ENCODE measurements at places on chromosomes 11 and 22.

DNA sequence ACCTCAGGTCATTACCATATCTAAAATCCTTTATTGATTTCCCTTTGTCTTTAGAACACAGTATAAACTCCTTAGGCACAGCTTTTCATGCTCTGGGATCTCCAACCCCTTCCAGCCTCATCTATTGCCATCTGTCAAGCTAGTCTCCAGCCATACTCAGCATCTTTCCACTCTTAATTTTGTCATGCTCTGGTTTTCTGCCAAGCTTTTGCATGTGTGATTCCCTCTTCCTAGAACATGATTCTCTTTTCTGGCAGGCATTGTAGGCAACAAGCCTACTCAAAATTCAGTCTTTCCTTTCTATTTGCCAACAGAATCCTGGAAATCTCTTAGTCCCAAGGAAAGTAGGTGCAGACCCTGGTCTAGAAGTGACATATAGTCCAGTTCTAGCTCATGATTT is 35.5 kb upstream of the SLC6A5 start:
- no peak for DNase-seq

GRCh38 chr11:1104411-1105182 is 29.9 kb downstream of the MUC2 start:
- no peak for DNase-seq

- DNase-seq = no peak
Observed at GRCh38 chr11:8082391-8083087, 1.5 kb downstream of the TUB start.

DNA sequence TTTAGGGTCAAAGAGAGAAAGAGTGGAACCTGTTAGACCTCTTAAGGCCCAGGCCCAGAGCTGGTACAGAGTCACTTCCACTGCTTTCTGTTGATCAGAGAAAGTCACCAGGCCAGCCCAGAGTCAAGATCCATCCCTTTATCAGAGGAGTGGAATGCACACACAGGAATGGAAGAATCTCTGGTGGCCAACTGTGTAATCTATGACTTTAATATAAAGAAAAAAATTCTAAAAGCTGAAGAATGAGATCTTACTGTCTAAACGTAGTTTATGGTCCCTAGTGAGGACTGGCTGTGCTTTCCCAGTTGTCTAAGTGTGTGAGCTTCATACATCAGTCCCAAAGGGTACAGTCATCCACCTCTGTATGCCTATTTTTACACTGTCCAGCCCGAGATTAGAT is 51.0 kb downstream of the PPFIBP2 start:
- DNase-seq = no peak

GRCh38 chr11:19536131-19536530 is 176.5 kb upstream of the NAV2 start:
- no peak for DNase-seq

- DNase-seq = no peak
Observed at GRCh38 chr22:16966251-16966650, 41.8 kb downstream of the GAB4 start.

DNA sequence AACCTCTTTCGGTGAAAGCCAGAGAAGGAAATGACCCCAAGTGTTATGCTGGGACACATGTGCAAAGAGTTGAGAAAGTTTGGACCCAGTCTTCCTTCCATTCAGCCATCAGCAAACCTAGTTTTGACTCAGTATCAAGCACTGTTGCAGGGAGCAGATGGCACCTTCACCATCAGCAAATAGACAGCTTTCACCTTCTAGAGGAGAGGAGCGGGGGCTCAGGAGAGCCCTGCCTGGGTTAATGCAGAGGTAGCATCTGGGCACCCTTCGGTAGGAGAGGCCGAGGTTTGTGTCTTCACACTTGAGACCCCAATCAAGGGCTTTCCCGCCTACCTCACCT is 16.2 kb upstream of the MFRP start:
- DNase-seq = no peak

DNA sequence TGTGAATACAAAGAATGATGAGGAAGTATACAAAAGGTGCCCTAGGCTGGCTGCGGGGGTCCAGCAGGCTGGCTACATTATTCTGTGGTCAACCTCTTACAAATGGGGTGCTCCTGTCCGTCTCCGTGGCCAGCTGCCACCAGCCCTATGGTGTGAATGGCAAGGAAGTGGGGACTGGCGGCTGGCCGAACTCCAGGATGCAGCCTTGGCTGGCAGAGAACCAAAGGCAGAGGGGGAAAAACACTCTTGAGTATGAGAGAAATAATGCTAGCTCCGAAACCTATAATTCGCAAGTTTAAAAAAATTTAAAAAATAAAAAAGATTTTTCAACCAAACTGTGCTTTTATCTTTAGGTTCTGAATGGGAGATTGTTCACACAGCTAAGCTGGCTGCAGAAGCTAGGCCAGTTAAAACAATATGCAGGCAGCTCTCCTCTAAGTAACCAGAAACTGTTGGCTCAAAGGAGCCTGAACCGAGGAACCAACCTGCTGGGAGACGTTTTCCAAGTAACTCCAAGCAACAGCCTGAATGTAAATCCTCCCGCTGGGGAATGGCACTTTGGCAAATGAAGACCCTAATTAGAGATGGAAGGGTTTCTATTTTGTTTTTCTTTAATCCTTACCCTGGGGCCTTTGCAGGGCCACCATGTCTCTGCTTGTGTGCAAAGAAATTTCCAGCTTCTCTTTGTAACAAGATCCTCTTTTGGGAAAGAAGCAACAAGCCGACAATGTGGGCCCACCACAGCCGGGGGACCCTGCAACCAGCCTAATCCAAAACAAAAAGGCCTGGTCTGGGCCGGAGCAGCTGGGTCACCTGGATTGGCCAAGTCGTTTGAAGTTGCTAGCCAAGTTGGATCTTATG is 50.2 kb downstream of the C22orf31 start:
- DNase-seq = no peak

- no peak for DNase-seq
Observed at GRCh38 chr11:64675450-64676260, 47.3 kb downstream of the NRXN2 start.

DNA sequence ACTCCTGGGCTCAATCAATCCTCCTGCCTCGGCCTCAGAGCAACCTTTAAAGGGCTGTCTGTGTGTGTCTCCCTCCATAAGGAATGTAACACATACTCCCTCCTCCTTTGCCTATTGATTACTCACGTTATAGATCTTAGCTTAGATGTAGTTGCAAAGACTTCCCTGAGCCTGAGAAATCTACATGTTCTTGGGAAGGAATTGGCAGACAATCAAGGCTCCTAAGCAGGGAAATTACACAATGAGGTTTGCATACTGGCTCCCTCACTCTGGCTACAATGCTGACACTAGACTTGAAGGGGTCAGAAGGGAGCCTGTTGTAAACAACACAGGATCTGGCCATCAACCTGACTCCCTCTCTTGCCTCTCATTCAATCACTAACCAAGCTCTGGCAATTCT is 5.2 kb upstream of the OLFML1 start:
- DNase-seq = no peak

GRCh38 chr22:48337957-48338792 is 1489.5 kb downstream of the BRD1 start:
- no peak for DNase-seq

DNA sequence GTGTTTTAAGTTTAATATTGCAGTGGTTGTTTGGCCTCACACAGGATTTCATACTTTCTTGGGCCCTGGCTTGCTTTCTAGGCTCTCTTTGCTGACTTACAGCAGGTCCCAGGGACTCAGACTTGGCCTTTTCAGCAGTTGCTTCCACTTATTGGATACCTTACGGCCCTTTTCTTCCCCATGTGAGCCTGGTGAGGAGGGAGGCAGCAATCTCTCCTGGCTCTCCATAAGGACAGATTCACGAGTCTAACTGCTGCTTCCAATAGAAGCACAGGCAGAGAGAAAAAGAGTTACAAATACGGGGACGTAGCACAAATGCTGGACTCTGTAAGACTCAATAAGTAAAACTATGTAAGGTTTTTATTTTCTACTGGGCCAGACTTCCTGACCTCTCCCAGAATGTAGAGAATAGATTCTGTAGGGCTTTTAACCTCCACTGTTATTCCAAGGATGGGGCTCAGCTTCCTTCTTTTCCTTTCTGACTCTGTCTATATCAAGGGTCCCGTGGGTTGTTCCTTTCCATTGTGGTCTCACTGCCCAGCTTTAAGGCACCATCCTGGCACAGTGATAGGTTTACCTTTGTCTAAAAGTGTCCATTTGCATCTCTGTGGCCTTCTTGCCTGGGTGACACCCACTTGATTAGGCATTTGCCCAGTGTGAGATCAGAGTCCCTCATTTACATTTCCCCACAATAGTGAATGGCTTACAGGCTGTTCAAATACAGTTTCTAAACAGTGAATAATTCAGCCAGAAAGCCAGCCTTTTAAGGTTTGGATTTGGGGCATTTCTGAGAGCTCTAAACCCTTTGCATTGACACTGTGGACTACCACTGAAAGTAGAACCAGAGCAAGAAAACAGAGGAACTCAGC is 92.8 kb downstream of the RASSF10 start:
- DNase-seq = no peak

DNA sequence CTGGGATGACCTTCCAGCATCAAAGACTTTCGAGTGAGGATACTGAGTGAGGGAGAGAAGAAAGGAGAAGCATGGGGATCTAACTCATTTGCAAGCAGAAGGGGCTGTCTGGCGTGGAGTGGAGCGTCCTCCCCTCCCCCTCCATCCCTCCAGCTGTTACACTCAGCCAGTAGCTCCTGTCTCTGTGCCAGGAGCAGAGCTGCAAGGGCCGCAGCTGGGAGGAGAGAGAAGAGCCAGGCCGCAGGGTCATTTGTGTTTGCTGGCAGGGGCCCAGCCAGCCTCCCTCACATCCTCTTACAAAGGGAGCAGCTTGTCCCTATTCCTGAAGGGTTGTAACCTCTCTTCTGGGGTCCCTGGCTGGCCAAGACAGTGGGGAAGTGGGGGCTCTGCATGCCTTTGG is 57.9 kb downstream of the NECTIN1 start:
- DNase-seq = no peak

DNA sequence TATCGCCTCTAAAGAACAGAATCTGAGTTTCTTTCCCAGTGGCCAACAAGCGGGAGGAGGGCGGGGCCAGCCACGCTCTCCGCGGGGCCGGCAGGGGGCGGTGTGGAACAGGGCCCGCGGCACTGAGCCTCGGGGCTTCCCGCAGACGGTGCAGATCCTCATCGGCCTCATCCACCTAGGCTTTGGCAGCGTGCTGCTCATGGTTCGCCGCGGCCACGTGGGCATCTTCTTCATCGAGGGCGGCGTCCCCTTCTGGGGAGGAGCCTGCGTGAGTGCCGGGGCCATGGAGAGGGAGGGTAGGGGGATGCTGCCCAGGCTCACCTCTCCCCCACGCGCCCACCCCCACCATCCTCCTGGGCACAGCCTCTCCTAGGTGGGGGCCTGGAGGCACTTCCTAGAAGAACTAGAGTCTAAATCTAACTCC is 10.7 kb downstream of the MS4A15 start:
- DNase-seq = peak; percentile 48

DNA sequence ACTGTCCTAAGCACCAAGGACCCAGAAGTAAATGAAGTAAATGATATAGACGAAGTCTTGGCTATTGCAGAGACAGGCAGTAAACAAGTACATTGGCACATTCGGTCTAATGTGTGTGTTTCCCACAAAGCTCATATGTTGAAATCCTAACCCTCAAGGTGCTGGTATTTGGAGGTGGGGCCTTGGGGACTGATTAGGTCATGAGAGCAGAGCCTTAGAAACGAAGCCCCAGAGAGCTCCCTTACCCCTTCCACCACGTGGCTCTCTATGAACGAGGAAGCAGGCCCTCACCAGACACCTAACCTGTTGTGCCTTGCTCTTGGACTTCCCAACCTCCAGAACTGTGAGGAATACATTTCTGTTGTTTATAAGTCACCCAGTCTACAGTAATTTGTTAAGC is 14.9 kb downstream of the CLMP start:
- no peak for DNase-seq

- no peak for DNase-seq
Observed at GRCh38 chr22:30705710-30706651, 11.3 kb downstream of the OSBP2 start.

GRCh38 chr11:85721191-85721590 is 35.2 kb upstream of the CCDC89 start:
- DNase-seq = no peak

DNA sequence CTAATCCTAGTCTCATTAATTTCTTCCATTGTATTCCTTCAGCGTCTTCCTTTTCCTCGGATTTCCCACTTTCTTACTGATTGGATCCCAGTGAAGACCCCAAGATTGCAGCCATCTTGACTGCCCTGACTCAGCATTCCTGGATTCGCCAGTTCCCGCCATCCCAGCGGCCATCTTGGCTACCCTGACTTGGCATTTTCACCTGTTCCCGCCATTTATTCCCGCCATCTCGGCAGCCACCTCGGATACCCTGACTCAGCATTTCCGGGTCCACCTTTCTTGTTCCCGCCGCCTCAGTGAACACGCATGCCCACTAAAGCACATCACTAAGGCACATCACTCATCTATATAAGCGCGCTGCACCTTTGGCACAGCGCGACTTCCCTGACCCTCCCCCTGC is 13.8 kb upstream of the OR56A3 start:
- DNase-seq = no peak

GRCh38 chr22:26975865-26976264 is 318.5 kb downstream of the MIAT start:
- no peak for DNase-seq

DNA sequence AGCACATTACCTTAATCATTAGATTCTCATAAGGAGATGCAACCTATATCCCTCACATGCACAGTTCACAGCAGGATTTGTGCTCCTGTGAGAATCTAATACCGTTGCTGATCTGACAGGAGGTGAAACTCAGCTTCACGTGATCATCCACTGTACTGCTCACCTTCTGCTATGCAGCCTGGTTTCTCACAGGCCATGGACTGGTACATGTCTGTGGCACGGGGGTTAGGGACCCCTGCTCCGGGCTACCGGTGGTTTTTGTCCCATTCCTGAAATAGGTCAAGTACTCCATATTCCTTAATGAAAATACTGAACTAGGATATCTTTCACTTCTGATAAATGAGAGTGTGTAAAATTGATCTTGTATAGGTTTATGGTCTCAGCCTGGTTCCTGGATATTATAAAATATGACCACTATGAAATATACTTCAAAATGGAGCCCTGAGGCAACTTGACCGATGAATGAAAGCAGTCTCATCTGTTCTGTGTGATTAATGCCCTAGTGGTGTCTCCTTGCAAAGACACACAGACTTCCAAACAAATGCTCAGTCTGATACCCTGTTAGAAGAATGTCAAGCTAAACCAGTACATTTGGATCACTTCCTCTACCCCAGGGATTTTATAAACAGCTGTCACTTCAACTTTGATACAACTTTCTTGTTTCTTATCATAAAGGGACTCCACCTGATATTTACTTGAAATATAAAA is 492.9 kb upstream of the ANO3 start:
- DNase-seq = no peak

- no peak for DNase-seq
Observed at GRCh38 chr11:83725269-83725560, 439.0 kb upstream of the CCDC90B start.

GRCh38 chr22:45994491-45995404 is 17.8 kb upstream of the WNT7B start:
- DNase-seq = peak; percentile 66

DNA sequence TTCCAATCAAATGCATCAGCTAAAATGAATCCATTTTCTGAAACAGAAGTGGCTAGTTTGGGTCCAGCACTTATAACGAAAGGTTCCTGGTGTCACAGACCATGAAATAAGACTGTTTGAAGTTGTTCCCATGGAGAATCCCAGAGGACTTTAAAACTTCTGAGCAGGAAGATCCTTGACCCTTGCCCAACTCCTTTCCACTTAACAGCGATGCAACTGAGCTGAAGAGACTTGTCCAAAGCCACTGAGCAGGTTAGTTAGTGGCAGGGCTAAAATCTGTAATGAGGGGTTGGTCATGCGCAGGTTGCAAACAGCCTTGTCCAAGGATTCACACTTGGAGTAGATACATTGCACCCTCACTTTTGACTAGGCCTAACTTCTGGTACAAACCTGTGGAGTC is 1.3 kb downstream of the RAB38 start:
- no peak for DNase-seq

GRCh38 chr11:44112091-44112821 is 16.8 kb downstream of the EXT2 start:
- DNase-seq = no peak
